NCI-H1930 (cell line): ENCODE measurements at places on chromosomes 12 and 14.

- no peak for DNase-seq
These were observed 19.9 kb downstream of the RPS6KL1 start for GRCh38 chr14:74902941-74903705.

DNA sequence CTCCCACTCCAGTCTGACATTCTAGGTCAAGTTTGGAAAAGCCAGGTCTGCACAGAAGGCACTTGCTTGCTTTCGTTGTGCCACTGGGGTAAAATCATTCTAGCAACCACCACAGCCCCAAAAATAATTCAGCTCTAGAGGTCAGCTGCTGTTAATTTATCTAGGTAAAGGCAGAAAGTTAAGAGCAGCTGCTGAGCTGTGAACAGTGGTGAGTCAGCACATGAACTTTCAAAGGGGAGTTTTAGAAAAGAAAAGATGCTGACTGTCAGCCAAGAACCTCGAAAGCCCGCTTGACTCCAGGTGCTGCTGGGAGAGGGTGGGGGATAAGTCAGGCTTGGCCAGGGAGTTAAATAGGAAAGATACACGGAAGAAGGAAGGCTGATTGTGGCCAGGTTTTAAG, 12.7 kb downstream of the CCDC197 start:
- no peak for DNase-seq

GRCh38 chr14:23030936-23031335, 3.8 kb downstream of the PSMB5 start:
- no peak for DNase-seq

GRCh38 chr12:18752280-18752920, 14.5 kb downstream of the CAPZA3 start:
- no peak for DNase-seq

GRCh38 chr14:69505338-69506240, 21.1 kb downstream of the PLEKHD1 start:
- no peak for DNase-seq

DNA sequence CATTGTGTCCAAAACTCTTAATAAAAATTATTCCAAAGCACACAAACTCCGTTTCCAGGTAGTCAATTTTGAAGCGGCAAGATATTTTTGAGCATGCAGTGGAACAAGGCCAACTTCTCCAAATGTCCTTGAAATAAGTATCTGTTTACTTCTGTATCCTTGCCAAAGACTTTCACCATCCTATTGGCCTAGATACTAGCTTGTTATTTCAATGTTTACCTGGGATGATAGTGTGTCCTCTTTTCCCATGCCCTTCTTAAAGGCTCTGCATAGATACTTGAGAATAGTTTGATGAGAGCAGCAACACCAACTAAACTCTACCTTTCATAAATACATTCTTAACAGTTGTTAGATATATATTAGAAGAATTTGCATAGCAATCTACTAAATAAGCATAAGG, 160.9 kb downstream of the KCNC2 start:
- no peak for DNase-seq

DNA sequence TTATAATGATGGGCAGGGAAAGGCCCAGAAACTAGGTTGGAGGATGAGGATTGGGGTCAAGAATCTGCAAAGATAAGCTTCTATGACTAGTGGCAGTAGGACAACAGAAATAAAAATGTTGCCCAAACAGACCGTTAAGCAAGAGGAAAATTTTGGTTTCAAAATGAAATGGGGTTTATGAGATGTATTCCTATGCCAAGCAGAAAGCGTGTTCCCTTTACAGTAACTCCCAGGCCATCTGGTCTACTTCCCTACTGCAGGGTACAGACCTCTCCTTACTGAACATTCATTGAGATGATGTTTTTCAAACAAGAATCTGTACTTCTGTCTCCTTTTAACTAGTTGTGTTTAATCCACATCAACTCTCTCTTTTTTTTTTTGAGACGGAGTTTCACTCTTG, 20.4 kb upstream of the TMEM229B start:
- DNase-seq: no peak

GRCh38 chr14:63472986-63473788, 70.0 kb downstream of the PPP2R5E start:
- no peak for DNase-seq

DNA sequence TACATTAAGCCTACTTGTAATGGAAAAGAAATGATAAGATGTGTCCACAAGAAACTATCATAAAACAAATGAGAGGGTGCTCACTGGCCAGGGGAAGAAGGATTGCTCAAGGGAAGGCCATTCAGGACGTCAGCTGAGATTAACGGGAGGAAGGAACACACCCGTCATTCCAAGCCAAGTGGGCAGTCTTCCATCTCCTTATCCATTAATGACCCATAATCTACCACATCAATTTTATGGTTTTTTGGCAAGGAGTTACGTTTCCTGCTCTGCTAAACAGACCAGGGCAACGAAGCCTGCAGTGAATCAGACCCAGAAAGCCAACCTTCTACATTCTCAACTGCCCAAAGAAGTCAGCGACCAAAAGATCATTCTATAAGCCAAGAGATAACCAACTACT, 25.1 kb downstream of the PRKAB1 start:
- no peak for DNase-seq

GRCh38 chr12:44299524-44299923, 463.6 kb downstream of the TMEM117 start:
- no peak for DNase-seq

DNA sequence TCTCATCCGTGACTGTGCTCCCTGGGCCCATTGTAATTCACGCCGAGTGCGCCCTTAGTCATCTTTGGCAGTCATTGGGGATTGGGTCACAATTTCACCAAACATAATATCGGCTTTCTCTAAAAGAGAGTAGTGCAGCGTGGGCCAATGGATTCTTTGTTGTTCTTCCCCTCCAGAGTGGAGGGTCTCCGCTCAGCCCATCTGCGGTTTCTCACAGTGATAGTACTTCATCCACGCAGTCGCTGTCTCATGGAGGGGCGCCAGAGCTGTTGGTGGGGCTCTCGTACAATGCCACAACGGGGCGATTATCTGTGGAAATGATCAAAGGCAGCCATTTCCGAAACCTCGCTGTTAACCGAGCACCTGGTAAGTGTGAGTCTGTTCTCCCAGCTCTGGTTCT, 321.8 kb downstream of the SNAPC1 start:
- no peak for DNase-seq

- no peak for DNase-seq
These were observed 185.3 kb downstream of the KIF26A start for GRCh38 chr14:104323551-104324175.

DNA sequence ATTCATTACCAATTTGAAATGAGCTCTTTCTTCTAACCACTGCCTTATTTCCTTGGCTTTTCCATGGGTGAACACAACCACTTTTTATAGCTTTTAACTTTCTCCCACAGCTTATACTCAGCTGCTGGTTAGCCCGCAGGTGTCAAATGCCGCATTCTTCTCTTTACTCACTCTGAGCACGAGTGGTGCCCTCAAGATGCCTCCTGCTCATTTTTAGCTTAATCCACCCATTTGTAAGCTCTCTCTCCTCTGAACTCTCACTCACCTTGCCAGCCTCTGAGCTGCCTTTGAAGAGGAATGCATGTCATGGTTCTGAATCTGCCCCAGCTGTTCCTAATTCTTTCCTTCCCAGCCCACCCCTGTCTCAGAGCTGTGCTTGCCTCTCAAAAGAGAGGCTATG, 449.4 kb upstream of the PRICKLE1 start:
- no peak for DNase-seq

DNA sequence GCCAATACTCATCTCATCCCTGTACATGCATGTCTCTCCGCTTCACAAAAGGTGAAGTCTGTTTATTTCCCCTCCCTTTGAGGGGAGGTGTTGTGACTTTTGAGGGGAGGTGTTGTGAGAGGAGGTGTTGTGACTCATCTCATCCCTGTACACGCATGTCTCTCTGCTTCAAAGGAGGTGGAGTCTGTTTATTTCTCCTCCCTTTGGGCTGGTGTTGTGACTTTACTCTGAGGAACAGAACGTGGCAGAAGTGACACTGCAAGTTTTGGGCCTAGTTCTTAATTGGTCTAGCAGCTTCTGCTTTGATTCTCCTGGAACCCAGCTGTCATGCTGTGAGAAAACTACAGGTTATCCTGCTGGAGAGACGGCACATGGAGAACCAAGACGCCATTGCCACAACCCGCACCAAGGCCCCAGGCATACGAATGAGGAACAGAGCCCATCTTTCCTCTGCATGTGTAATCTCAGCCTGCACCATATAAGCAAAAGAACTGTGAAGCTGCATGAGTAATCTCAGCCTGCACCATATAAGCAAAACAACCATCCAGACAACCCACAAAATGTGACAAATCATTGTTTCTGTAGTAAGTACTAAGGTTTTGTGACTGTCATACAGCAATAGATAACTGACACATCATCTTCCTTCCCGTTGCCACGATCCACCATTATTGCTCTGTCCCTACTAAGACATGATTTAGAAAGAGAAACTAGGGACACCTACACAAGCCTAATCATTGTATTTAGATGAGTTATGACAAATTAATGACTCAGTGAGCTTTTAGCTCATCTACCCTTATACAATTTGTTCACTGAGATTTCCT, 30.0 kb downstream of the GALNT4 start:
- no peak for DNase-seq

GRCh38 chr14:50926851-50927386, 17.4 kb downstream of the PYGL start:
- no peak for DNase-seq
